NCI-H69 (cell line): ENCODE measurements at places on chromosomes 5 and 9.

- DNase-seq = peak; percentile 34
Measured at GRCh38 chr5:84181093-84181492, 203.6 kb downstream of the EDIL3 start.

DNA sequence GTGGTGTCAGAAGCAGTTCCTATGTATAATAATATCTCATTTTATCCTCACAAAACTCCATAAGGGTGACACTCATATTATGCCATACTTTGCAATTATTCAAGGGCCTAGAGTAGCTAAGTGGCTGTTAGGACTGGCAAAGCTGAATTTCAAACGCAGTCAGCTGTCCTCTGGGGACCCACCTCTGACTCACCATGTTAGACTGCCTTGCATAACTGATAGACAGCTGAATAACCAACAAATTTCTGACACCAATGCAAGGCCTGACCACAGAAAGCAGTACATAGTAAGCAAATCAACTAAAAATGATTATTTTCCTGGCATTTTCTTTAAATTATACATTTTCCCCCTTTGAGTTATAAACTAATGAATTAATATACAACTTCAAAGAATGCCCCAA, 251.6 kb upstream of the PTGER4 start:
- no peak for DNase-seq

DNA sequence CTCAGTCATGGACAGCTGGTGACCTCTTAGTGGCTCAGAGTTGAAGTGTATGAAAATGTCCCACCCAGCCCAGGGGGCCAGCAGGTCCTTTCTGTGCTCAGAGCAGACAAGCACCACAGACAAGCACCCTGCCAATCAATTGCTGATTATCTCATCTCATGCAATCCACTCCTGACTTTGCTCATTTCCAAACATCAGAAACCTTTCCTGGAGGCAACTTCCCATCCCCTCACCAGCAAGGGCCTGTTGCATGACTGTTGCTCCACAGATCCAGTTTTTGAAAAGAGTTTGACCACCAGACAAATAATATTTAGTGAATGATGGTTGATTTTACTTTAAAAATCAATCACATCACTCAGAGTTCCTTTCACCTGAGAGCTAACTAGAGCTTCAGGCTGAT, 397.3 kb upstream of the KLF4 start:
- no peak for DNase-seq

GRCh38 chr5:10632110-10632761, 68.4 kb downstream of the ANKRD33B start:
- no peak for DNase-seq

- no peak for DNase-seq
Measured at GRCh38 chr9:94150279-94150828, 66.1 kb downstream of the PTPDC1 start.

GRCh38 chr5:138408023-138408422, 30.8 kb upstream of the REEP2 start:
- DNase-seq = peak; percentile 98

DNA sequence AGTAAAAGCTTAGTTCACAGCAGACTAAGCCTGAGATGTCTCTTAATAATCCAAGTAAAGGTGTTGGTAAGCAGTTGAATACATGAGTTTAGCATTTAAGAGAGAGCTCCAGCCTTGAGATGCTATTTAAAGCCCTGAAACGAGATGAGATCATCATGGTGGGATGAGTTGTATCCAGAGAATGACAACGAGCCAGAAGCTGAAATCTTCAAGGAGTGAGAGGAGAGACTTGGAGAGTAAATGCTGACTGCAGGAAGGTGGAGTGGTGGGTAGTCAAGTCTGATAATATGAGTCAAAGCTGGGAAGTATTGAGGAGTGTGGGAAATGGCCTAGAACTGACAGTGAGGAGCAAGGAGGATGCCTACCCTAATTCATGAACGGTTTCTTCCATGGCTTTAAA, 53.7 kb downstream of the PLAC8L1 start:
- DNase-seq = no peak

DNA sequence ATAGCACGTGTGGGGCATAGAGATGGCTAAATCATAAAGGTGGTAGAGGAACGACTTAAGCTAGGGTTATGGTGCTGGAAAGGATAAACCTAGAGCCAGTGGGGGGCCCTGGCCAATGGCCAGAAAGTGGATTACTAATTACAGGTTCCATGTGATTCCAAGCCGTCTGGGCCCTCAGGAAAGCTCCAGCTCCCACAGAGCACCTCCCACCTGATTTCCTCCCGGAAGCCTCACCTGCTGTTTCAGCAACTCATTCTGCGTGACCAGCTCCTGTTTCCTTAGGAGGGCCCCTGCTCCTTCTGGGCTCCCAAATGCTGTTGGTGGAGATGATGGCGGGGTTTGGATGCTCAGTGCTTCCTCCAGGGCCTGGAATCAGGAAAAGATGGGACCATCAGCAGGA, 16.2 kb downstream of the GPX3 start:
- DNase-seq = peak; percentile 83

DNA sequence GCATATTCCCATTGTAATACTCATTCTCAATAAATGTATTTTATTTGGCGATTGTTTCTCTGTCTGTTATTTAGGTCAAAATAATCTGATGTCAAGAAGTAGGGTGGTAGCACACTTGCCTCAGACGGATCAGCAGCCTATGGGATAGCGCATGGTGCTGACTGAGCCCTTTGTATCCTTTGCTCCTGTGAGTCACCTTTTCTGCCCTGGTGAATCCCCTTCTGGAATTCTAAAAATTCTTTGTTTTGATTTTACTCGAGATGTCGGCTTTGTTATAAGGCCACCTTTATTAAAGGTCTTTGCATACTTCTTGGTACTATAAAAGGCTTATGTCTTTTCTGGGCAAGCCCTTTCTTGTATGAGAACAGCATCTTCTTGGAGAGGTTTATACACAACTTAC, 1187.8 kb downstream of the CDH9 start:
- no peak for DNase-seq

- peak; percentile 100 for DNase-seq
Measured at GRCh38 chr5:51172903-51173626, 210.2 kb upstream of the ISL1 start.

DNA sequence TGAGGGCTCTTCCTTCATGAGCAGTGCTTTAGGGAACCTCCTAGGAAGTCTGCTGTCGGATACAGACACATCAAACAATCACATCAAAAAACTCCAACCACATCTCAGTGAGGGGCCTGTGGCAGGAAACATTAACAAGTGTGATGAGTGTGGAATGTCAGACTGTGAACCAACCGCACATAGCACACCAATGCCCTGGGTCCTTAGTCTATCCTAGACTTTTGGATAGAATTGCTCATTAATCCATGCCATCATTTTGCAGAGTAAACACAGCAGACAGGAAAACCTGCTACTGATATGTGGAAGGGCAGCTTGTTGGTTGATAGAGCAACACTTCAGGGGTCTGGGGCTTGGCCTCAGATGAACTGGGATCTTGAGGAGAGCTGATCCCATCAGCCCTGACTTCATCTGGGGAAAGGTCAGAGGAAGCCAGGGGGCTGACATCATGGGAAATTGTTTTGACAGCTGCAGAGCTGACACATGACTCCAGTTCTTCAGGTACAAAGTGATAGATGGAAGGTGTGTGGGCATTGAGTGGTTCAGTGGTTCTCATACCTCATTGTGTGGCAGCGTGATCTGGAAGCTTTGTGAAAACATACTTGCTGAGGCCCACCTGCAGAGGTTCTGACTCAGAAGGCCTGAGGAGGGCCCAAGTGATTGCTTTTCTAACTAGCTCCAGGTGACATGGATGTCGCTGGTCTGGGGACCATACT, 193.3 kb downstream of the DIRAS2 start:
- no peak for DNase-seq

- DNase-seq = peak; percentile 6
Measured at GRCh38 chr9:72332351-72332750, 32.7 kb downstream of the ZFAND5 start.

DNA sequence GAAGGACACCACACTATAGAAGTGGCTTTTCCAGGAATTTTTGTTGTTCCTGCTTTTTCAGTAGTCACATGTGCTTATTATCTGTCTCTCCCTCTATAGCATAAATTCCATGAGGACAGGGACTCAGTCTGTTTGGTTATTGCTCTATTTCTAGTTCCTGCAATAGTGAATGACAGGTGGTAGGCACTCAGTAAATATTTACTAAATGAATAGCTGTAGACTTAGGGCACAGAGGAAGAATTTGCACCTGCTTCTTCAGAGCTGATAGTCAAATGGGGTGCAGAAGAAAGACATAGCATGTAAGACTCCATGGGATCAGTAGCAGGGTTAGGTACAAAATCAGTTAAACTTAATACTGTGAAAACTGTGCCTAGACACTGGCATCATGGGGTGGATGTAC, 580.2 kb downstream of the CCDC171 start:
- DNase-seq = no peak

- DNase-seq = no peak
Measured at GRCh38 chr9:92730897-92731296, 33.7 kb downstream of the BICD2 start.

DNA sequence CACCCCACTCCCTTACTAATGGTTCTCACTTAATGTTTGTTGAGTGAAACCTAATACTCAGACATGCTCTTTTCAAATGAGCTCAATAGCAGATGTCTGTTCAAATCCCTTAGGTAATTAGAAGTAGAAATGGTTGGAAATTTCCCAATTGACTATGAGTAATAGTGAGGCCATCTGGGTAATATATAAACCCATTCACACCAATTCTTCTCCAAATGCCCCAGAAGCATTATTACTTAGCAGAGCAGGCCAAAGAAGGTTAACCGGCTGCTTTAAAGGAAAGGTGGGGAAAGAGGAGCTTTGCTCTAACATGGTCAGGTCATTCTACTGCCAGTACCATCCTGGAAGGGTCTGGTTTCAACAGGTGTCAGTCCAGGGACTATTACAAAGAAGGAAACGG, 119.5 kb upstream of the MTAP start:
- peak; percentile 74 for DNase-seq
